Cortex of kidney (tissue), 1 donor: ENCODE measurements at places on chromosomes 7 and 10.

GRCh38 chr7:133770863-133771492 is 356.2 kb upstream of the LRGUK start:
- no peak for DNase-seq

- DNase-seq, result no peak
Measured at GRCh38 chr10:129999140-129999539, 35.1 kb upstream of the EBF3 start.

GRCh38 chr10:124251317-124252065 is 158.1 kb upstream of the CHST15 start:
- DNase-seq, result no peak

DNA sequence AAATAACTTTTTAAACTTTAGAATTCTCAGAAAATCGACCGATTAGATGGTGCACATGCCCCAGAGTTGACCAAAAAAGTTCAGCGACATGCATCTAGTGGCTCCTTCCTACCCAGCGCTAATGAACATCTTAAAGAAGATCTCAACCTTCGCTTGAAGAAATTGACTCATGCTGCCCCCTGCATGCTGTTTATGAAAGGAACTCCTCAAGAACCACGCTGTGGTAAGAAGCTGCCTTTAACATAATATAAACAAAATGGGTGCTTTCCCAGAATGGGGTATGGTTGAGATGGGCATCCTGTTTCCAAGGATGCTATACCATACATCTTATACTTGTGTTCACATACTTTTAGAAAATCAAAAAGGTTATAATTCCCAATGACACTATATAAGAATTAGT is 24.6 kb downstream of the GLRX3 start:
- no peak for DNase-seq

DNA sequence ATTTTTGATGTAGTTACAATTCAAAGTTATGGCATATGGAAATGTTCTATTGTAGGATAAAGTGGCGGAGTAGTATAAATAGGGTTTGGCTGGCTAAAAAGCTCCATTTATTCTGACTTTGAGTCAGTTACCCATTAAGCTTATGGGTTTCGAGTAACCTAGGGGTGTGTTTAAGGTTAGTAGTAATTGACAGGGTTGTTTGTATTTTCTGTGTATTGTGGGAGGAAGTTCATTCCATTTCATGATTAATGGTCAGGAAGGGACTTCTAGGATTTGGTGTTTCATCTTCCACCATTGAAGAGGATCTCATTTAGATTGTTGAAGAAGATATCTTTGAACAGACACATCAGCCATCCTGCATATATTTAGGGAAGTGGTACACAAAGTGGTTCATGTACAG is 75.0 kb downstream of the BICC1 start:
- DNase-seq, result no peak

DNA sequence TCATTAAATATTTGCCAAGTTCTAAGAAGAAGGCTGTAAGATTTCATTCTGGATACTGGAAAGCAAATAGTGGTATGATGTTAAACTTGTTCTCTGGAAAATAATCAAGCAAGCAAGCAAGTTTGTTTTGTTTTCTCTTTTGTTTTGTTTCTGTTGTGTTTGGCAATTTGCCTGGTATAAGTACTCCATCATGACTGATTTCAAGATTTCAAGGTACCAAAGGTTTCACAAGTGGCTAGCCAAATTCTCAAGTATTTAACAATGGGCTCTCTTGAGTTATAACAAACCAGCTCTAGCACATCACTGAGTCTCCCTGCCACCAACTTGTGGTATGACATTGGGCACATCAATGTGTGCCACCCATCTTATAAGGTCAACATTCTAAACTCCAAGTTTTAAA is 151.7 kb upstream of the IGFBP3 start:
- no peak for DNase-seq

DNA sequence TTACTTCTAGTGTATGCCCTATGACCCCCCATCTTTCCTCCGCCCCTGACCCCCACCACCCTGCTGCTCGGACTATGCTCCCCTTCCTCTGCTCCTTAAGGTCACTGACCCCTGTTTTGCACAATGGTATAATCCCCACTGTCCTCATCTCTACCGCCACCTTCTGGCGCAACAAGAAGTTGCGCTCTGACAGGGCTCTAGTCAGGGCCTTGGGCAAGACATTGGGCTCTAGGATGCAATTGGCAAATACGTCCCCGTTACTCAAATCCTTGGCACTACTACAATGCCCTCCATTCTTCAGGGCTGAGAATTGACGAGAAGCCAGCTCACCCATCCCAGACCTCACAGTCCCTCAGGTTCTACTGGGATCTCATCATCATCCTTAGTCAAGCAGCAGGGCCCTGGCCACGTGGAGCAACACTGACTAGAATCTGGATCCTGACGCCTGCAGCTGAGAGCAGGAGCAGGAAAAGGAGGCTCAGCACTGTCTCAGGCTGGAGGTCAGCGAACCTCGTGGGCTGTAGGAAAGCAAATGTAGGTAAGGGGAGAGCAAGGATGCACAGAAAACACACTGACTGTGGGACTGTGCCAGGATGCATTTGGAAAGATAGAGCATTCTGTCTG is 10.6 kb downstream of the LRIT2 start:
- DNase-seq, result no peak

GRCh38 chr7:94061326-94061725 is 57.2 kb upstream of the BET1 start:
- DNase-seq, result no peak

GRCh38 chr10:70448236-70448635 is 6.8 kb upstream of the NODAL start:
- no peak for DNase-seq

GRCh38 chr7:45087301-45088145 is 1.2 kb downstream of the NACAD start:
- no peak for DNase-seq

DNA sequence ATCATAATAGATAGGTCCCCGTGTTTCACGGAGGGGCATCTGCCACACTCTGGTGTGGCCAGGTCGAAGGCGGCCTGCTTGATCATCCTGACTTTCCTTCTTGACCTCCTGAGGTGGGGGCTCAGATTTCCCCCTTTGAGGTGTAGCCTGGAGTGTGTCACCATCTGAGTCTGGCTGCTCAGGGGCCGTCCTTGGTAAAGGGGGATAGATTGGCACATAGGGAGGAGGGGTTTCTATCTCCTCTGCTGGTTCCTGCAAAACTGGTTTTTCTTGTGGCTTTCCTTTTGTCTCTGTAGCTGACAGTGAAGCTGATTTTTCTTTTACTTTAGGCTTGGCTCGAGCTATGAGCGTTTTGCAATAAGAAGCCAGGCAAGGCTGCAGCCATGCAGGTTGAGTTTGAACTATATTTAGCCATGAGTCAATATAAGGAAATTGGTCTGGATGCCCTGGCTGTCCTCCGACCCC is 7.1 kb upstream of the ZNF117 start:
- no peak for DNase-seq

- DNase-seq, result no peak
Measured at GRCh38 chr7:31699050-31699449, 12.0 kb downstream of the PPP1R17 start.

DNA sequence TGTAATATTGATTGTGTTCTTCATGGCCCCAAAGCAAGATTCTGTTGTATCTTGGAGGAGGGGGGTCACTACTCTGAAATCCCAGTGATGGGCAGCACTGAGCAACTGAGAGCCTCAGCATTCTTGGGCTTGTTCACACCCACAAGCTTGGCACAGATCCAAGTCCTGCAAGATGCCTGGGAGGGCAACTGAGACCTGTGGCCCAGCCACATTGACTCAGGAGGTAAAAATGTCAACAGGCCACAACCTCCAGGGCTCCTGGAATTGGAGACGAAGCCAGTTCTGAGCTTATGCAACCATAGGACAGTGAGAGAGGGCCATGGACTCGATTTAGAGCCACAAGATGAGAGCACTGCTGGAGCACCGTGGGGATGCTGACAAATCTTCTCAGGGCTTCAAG is 3.1 kb upstream of the DOCK1 start:
- DNase-seq, result no peak

- DNase-seq, result no peak
Measured at GRCh38 chr7:76346097-76346496, 12.7 kb downstream of the YWHAG start.

DNA sequence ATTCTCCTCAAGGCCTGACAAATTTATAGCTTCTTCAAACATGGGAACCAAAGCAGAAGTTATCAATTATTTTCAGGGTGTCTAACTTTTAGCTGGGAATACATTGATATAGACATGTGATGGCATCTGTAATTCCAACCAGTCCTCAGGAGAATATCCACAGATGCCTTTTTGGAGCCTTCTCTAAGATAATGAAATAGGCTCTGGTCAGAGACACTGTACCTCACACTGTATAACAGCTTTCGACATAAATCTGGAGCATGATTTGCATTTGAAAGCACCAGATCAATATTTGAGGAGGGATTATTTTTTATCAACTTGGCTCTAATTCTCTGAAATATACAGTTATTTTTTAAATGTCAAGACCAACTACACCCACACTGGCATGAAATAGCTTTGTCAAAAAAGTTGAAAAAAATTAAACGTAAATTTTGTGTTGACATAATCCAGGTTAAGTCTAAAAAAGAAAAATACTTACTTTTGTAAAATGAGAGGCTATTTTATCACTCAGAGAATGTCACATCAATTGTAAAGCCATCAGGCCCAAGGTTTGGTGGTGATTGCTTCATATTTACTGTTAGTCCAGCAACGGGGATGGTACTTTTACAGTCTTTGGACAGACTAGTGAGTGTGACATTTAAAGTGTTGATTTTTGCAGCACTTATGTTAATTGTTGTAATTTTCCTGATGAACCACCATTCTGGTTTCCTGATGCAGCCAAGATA is 177.0 kb upstream of the SP8 start:
- no peak for DNase-seq

DNA sequence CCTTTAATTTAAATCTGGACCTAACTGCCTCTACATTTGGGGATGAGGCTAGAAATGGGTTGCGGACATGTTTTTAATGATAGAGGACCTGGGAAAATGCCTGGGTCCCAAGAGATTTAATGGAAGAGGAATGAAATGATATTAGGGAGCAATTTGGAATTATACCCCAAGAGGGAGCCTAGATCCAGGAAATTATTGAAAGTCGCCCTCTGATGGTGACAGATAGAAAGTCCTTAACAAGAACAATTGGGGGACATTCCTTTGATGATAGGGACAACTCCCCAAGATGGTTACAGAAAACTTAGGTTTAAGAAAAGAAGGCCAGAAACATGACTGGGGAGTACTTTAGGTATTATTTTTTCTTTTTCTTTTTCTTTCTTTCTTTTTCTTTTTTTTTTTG is 9.5 kb upstream of the TSGA13 start:
- no peak for DNase-seq

GRCh38 chr10:101744267-101744666 is 31.6 kb downstream of the FGF8 start:
- no peak for DNase-seq

- no peak for DNase-seq
Measured at GRCh38 chr7:31261341-31261740, 79.2 kb downstream of the NEUROD6 start.

- DNase-seq, result no peak
Measured at GRCh38 chr10:102673819-102674511, 29.7 kb downstream of the TRIM8 start.

DNA sequence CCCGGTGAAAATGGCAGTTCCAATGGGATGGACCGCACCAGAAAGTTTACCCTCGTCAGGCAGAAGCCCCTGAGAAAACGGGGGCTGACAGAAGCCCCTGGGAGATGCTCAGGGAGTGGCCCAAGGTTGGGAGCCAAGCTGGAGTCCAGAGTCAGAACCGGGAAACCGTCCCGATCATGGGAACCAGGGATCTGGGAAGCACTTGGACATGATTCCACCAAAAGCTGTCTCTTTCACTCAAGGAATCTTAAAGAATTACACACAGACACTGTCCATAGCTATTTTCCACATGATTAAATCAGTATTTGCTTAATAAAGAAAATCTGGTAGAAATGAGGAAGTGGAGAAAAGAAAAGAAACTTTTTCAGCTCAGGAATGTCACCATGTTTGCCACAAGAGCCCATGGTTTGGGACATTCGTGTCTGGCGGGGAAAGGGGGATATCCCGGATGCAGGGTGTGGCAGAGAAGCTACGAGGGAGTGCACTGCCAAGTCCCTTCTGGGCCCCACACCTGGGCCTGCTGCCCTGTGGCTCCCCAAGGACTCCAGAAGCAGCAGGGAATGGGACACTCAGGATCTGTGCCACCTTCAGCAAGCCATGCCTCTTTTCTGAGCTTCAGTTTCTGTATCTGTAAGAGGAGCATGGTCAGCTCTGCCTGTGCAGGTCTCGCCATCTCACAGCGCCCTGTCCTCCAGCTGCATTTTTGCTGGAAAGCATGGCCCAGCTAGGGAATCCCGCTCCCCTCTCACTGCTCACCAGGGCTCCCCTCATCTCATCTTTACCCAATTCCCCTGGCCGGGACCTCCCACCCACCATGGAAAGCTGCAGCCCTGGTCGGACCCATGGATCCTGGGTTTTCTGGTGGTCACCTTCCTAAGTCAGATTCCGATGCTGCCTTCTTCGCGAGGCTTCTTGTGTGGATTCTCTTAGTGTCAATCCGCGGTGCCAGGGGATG is 225.1 kb upstream of the GRB10 start:
- no peak for DNase-seq

DNA sequence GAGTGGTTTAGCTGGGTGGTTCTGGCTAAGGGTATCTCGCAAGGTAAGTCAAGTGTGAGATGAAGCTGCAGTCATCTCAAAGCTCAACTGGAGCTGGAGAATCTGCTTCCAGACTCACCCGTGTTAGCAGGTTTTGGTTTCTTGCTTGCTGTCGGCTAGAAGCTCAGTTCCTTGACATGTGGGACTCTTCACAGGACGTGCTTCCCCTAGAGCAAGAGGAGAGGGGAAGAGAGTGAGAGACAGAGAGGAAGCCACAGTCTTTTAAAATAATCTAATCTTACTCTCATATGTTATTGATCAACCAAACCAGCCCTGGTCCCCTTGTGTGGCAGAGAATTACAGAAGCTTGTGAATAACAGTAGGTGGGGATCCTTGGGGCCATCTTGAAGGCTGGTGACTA is 199.5 kb downstream of the REEP3 start:
- no peak for DNase-seq

DNA sequence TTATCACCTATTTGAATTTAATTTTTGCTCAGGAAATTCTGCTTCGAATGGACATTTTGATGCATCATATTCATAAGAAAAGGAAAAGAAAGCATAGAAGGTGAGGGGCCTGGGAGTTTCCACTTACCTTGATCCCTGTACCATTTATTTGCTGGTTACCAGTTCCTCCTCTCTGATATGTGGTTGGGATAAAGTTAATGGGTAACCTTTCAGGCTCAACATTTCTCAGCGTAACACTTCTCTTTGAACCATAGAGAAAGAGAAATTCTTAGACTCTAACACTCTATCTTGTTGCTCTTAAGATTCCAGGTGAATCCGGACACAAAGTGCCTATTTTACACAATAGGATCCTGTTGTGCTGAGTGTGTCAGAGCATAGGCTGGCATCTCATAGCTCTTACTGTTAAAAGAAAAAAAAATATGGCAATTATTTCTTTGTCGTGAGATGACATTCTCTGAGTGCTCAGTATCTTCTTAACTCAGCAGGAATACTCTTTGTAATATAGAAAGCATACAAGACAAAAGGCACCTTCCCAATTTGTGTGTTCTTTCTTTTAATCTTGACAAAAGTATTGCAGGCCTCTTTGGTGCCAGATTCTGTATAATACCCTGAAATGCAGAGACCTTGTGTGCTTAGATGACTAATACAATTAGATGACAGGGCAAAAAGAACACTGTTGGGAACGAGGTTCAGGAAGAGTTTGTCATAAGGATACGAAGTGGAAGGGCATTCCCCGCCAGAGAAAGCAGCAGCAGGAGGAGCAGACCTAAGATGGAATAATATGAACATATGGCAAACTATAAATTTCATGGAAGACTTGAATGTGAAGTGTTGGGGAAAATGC is 689.6 kb downstream of the NRG3 start:
- DNase-seq, result no peak

- DNase-seq, result no peak
Measured at GRCh38 chr10:125155101-125155500, 5.3 kb downstream of the CTBP2 start.
